Omental fat pad (tissue), 4 donors: ENCODE measurements at places on chromosomes 16 and 17. TPM values are rescaled to one million over a fixed set of nuclear protein-coding genes. Genes with fewer than 3 reads are reported as not detected.

DNA sequence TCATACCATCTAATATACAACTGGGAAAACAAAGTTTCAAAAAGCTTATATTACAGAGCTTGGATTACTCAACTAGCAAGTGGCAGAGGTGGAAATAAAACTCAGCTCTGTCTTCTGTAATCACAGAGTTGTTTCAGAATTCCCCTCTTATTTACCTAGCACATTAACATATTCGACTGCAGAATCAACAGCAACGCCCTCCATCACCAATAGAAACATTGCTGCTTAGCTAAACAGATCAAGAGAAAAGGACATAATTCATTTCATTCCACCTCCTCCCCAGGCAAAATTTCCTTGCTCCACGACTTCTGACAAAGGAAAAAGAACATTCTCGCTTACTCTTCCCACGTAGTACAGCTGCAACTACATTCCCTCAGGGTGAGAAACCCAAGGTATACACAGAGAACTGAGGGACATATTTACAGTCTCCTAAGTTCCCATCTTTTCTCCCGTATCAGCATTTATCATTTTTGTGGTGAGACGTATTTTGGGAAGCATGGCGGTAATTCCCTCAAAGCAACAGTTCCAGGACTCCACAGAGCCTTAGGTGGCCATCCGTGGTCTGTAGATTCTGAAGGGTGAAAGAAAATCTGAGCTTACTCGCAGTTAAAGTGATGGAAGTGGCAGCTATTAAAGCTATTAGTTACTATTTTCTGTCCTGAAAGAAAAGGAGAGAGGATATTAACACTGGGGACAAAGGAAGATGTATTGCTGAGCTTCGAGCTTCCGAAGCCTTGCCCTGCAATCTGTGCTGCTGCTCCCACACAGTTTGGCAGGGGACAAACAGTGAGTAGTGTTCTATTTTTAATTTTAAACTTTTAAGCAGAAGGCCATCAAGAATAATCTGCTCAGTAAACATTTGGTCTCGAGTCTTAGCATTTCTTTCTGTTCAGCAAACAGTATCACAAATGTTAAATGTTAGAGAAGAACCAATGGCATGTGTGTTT is 1296.2 kb downstream of the CDH8 start:
- DNase-seq: no peak

- no peak for DNase-seq
These were observed 101.1 kb downstream of the MSI2 start for GRCh38 chr17:57357392-57357784.

DNA sequence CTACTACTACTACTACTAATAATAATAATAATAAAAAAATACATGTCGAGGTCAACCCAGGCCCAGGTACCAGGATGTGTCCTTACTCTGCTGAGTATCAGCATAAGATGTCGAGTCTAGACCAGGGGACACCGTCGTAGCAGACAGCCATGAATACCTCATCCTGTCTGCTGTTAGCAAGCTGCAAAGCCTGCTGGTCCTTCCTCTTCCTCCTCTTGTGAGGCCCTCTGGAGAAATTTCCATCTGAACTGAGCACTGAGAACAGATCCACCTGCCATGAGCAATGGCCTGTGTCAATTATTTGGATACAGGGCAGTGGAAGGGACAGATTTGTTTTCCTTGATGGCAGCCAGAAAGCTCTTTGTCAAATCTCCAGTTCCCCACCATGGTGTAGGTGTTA is 168.5 kb downstream of the XYLT1 start:
- DNase-seq: no peak

The DYNLRB2 gene
- not detected for total RNA-seq

- DNase-seq: no peak
These were observed 5.3 kb upstream of the GPRC5C start for GRCh38 chr17:74426551-74427047.

DNA sequence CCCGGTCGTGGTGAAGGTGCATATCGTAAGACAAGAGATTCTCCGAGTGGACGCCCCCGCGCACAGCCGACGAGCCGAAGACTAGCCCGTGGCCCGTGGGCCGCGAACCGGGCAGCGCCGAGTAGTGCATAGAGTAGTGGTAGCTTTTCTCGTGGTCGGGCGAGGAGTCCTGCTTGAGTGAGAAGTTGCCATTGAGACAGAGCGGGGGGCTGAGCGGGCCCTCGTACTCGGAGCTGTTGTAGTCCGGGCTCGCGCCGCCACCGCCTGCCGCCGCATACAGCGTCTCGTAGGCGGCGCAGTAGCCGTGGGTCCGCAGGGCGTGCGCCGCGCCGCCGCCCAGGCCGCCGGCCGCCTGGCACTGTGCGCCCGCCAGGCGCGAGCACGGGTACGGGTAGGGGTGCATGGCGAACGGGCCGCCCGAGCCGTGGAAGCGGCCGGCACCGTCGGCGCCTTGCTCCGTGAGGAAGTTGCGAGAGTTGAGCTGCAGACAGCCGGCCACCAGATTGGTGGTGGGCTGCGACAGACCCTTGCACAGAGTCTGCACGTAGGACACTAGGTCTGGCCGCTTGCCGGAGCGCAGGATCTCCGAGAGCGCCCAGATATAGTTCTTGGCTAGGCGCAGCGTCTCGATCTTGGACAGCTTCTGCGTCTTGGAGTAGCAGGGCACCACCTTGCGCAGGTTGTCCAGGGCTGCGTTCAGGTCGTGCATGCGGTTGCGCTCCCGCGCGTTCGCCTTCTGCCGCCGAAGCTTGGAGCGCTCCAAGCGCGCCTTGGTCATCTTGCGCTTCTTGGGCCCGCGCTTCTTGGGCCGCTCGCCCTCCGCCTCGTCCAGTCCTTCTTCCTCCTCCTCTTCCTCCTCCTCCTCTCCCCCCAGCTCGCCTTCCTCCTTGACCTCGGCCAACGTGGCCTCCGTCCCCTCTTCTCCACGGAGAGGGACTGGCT is 2.0 kb downstream of the NEUROD2 start:
- DNase-seq: no peak

The CD7 gene
- total RNA-seq: 6.8 TPM

GRCh38 chr17:2624292-2624731 is 30.9 kb downstream of the PAFAH1B1 start:
- DNase-seq: no peak

The GALNS gene
- total RNA-seq: 32.0 TPM

The PDPK1 gene
- 24.0 TPM for total RNA-seq

DNA sequence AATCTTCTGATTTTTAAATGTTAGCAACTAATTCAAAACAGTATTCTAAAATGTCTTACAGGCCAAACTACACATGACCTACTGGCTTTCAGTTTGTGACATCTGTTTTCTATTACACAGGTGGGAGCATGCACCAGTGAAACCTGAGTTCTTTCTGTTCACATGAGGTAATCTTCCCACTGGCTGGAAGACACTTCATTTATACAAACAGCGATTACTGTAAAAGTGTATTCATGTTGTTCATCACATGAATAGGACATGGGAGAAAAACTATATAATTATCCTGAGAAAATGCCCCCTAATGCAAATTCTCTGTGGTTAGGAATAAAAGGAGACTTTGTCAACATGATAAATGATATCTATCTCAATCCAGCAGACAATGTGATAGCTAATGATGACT is 11.1 kb upstream of the PIK3R5 start:
- no peak for DNase-seq

DNA sequence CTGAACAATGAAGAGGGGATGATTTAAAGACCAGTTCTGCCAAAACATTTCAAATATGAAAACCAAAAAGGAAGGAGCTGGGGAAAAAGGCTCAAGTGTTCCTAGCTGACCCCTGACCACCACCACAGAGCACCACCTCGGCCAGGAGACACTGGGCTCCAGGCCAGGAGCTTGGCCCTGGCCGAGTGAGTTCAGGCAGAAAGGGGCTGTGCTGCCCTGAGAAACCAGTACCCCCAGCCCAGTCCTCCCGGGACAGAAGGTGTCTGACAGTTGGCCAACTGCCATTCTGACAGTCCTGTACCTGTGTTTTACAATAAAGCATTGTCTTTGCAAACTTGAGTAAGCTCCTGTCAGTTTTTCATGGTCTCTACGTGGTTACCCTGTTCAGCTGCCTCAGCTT is 98.2 kb downstream of the VPS53 start:
- DNase-seq: no peak

The KRT33A gene
- not detected for total RNA-seq

GRCh38 chr17:1521086-1521640 is 4.8 kb upstream of the INPP5K start:
- no peak for DNase-seq

GRCh38 chr17:34301986-34302385 is 16.4 kb downstream of the CCL11 start:
- DNase-seq: no peak

DNA sequence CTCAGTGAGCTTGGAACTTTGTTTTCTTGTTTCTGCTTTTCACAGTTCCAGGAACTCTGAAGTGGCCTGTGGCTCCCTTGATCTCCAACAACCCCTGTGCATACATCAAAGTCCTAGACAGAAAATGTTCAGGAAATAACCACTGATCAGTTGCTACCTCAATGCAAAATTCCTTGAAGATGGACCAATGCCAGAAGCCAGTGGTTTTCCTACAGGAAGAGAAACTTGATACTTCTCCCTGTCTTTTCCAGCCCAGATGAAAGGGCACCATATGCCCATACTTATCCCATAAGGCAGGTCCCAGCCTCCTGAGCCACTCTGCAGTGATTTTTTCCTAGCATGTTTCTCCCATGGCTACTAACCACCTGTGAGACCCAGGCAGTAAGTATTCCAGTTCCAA is 12.3 kb upstream of the CDRT4 start:
- DNase-seq: no peak

GRCh38 chr16:8571061-8571596 is 19.2 kb downstream of the TMEM114 start:
- no peak for DNase-seq

GRCh38 chr16:89319886-89320781 is 102.6 kb downstream of the ZNF778 start:
- DNase-seq: no peak

DNA sequence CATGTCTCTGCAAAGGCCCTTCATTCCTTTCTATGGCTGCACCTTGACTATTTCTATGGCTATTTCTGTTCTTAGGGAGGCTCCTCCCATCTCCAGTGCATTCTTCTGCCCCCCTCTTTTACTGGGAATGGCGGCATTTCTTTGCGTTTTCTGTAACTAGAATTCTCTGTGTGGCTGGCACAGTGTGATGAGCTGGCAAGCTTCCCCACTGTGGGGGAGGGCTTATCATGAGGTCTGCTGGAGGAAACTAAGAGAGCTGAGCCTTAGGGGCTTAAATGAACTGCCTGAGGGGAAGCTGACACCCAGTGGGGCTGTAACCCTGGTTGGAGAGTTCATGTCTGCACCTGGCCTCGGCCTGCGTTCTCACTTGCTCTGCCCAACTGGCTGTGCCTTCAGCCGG is 1.5 kb upstream of the CARD14 start:
- no peak for DNase-seq

- no peak for DNase-seq
These were observed 32.1 kb upstream of the SBK1 start for GRCh38 chr16:28260193-28260592.

The ABCA8 gene
- 49.8 TPM for total RNA-seq

The ALOX12 gene
- total RNA-seq: not detected

DNA sequence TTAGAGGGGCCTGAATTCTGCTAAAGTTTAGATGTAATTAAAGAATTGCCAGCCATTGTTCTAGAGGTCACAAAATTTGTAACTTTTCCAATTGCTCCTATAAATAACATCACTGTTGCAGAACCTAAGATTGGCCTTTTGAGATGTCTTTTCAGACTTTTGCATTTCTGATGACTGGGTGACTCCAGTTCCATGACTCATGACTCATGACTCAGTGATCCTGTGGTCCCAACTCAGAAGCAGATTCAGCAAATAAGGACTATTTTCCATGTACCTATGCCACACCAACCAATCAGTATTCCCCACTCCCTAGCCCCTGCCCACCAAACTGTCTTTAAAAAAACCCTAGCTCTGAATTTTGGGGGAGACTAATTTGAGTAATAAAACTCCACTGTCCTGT is 740.9 kb downstream of the CDH8 start:
- DNase-seq: no peak

- DNase-seq: no peak
These were observed 4.8 kb downstream of the P2RX1 start for GRCh38 chr17:3911271-3912053.

GRCh38 chr16:389352-389751 is 7.6 kb upstream of the PGAP6 start:
- DNase-seq: no peak

- no peak for DNase-seq
These were observed 548 bp downstream of the HAGH start for GRCh38 chr16:1825864-1826690.

GRCh38 chr17:2124391-2124790 is 69.5 kb downstream of the HIC1 start:
- DNase-seq: no peak

DNA sequence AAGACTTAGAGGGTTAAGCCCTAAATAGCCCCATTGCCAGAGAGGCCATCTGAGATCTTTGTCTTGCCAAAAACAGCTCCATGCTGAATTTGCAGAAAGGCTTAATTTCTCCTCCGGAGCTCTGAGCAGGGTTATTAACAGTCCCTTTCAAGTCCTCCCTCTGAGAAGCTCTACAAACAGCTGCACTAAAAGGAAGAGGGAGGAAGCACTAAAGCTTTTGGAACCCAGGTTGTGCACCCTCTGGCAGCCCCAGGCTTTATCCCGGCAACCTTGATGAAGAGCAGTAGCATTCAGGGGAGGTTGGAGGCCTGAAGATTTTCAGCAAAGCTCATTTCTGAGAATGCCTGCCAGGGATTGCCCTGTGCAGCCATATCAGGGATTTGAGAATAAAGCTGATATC is 554.7 kb downstream of the RBFOX1 start:
- DNase-seq: no peak

DNA sequence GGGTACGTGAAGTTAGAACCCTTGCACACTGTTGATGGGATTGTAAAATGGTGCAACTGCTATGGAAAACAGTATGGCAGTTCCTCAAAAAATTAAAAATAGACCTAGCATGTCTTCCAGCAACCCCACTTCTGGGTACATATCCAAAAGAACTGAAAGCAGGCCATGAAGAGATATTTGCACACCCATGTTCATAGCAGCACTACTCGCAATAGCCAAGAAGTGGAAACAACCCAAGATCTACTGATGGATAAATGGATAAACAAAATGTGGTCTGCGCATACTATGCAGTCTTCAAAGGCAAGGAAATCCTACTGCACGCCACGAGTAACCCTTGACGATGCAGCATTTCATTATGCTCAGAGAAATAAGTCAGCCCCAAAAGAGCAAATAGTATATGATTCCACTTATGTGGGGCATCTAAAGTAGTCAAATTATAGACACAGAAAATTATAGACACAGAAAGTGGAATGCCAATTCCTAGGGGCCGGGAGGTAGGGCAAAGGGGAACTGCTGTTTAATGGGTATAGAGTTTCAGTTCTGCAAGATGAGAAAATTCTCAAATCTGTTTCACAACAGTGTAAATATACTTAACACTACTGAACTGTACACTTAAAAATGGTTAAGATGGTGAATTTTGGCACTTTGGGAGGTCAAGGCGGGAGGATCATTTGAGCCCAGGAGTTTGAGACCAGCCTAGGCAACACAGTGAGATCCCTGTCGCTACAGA is 17.2 kb downstream of the CORO7 start:
- no peak for DNase-seq

The ZFHX3 gene
- 11.8 TPM for total RNA-seq

GRCh38 chr16:23976524-23976923 is 140.7 kb downstream of the PRKCB start:
- no peak for DNase-seq

The PKMYT1 gene
- total RNA-seq: 0.79 TPM

- DNase-seq: no peak
These were observed 127.9 kb downstream of the NPIPB5 start for GRCh38 chr16:22638393-22639206.

The MMP28 gene
- 54.4 TPM for total RNA-seq
